ENCODE measurements at places on chromosomes 5 and 9.

DNA sequence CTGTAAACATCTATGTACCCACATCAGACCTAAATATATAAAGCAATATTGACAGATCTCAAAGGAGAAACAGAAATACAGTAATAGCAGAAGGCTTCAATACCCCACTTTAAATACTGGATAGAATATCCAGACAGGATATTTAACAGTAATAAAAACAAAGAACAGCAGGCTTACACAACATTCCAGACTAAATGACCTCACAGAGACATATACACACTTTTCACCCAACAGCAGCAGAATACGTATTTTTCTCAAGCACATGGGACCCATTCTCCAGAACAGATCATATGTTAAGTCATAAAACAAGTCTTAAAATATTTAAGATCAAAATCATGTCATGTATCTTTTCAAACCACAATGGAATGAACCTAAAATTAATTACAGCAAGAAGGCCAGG lies 76.8 kb downstream of the CAMSAP1 start:
- no peak for DNase-seq

- no peak for DNase-seq
Measured at GRCh38 chr9:93319992-93320500, 131.4 kb upstream of the FAM120A start.

DNA sequence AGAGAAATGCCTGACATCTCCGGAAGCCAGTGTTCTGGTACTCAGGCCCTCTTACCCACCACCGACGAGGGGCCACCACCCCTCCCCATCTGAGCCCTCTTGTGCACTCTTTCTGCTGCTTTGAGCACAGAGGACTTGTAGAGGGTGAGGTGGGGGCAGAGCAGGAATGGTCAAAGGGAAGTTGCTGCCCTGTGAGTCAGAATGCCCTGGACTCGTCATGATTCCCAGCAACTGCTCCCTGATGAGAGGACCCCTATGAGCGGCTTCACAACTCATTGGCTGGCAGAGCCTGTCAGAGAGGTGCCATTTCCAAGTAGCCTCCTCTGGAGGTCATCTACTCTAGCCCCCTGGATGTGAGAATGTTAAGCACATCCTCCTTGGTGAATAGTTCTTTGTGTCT lies 845 bp downstream of the ECSCR start:
- peak; percentile 60 for DNase-seq

DNA sequence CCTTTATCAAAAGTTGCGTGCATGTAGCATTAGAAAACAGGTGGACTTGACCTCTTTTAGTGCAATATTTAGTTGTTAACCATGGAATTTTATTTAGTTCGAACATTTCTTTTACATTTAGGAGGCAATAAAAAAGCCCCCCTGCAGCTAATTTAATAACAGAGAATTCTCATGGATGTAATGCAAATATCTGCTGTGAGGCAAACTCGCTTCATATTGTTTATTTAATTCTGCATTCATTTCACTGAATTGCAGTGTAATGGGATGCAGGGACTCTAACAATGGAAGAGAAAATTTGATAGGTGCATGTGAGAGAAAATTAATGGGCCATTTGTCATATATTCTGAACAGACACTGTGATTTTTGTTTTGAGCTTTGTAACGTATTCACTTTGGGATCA lies 205.1 kb upstream of the CHD1 start:
- DNase-seq = no peak

DNA sequence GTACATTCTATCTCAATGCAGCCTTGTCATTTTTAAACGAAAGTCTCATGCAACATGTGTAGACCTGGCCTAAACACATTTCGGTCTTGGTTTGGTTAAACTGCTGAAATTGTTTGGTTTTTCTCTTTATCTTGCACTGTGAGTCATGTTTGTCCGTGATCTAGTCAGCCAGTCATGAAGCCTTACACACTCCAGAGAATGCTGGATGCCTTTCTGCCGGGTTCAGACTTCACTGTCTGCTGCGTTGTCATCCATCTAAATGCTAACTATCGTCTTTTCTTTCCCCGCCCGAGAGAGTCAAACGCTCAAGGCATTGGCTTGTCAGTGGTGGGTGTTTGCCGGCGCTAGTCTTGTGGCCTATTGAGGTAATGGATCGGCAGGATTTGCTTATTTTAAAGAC lies 1194.6 kb upstream of the WWC1 start:
- no peak for DNase-seq

DNA sequence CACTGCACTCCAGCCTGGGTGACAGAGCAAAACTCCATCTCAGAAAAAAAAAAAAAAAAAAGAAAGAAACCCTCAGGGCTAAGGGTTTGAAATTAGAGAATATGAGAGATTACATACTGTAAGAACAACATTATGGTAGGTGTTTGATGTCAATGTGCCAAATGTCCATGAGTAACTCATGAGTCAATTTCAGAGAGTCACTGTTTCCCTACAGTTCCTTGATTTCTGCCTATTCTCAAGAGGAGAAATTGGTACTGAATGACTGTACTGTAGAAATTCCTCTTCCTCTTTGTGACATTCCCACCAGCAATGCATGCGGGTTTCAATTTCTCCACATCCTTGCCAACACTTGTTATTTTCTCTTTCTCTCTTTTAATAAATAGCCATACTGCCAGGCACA lies 35.2 kb downstream of the MARVELD2 start:
- DNase-seq = peak; percentile 89

DNA sequence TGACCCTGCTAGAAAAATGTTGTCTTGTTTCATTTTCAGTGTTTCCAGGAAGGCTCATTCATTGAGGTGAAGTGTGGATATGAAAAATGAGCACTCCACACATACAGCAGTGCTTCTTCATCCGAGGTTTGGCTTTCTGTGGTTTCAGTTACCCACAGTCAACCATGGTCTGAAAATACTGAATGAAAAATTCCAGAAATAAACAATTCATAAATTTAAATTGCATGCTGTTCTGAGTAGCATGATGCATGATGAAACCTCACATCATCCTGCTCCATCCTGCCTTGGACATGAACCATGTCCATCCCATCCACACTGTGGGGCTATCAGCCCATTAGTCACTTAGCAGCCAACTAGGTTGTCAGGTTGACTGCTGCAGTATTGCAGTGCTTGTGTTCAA lies 10.4 kb upstream of the SLC45A2 start:
- DNase-seq = peak; percentile 57

GRCh38 chr9:98099346-98099745 lies 19.7 kb downstream of the TRIM14 start:
- no peak for DNase-seq
